ENCODE measurements at places on chromosomes 7 and 10. TPM values are rescaled to one million over a fixed set of nuclear protein-coding genes. Genes with fewer than 3 reads are reported as not detected.

The PKD2L1 gene
- not detected for total RNA-seq

The PAOX gene
- not detected for total RNA-seq

The BLNK gene
- total RNA-seq: not detected

The GJC3 gene
- total RNA-seq: not detected

The LRRC4 gene
- not detected for total RNA-seq

The OR2A42 gene
- not detected for total RNA-seq

The MARVELD1 gene
- 34.7 TPM for total RNA-seq

The PSPH gene
- total RNA-seq: 218 TPM

The IFIT1B gene
- not detected for total RNA-seq

The TMEM26 gene
- not detected for total RNA-seq

The NEURL1 gene
- total RNA-seq: 0.66 TPM

The CCSER2 gene
- total RNA-seq: 23.1 TPM

The CABCOCO1 gene
- not detected for total RNA-seq

The CHST15 gene
- 0.64 TPM for total RNA-seq

The SLC18A3 gene
- total RNA-seq: not detected

The UNCX gene
- not detected for total RNA-seq
